ENCODE measurements at places on chromosomes 1 and 21. TPM values are rescaled to one million over a fixed set of nuclear protein-coding genes. Genes with fewer than 3 reads are reported as not detected.

GRCh38 chr21:26945916-26946675 lies 20.8 kb downstream of the ADAMTS5 start:
- DNase-seq, result peak; percentile 68

- no peak for DNase-seq
Observed at GRCh38 chr1:232965124-232965911, 14.9 kb downstream of the NTPCR start.

GRCh38 chr1:175713381-175713780 lies 30.0 kb downstream of the TNR start:
- DNase-seq, result no peak

Gene CLDN19
- not detected for total RNA-seq

Data from myocyte (in vitro differentiated cells).